T-helper 2 cell treated with Interferon-gamma antibody and Interleukin-4, amounts not matched to agents 100 ng/mL and 5 ng/mL, for 36 hours (primary cell): ENCODE measurements at places on chromosomes 12 and 14. TPM values are rescaled to one million over a fixed set of nuclear protein-coding genes. Genes with fewer than 3 reads are reported as not detected.

The TMEM117 gene
- 0.52 and 0.75 TPM in 2 replicates for total RNA-seq

The KRT83 gene
- not detected in 2 replicates for total RNA-seq

The HHIPL1 gene
- 0.02 TPM in 1 of 2 replicates, not detected in the other for total RNA-seq

The SDSL gene
- 0.57 and 0.89 TPM in 2 replicates for total RNA-seq

The KRT80 gene
- not detected in 2 replicates for total RNA-seq

The CMA1 gene
- not detected in 2 replicates for total RNA-seq

The SRRM4 gene
- total RNA-seq, result not detected in 2 replicates

The SMIM41 gene
- total RNA-seq, result not detected in 2 replicates

The OTOGL gene
- total RNA-seq, result not detected in 2 replicates

The PRKD1 gene
- total RNA-seq, result not detected in 2 replicates

The CCDC197 gene
- not detected in 2 replicates for total RNA-seq

The NR1H4 gene
- not detected in 2 replicates for total RNA-seq

The SPX gene
- total RNA-seq, result 0.52 and 1.1 TPM in 2 replicates

The NDRG2 gene
- 5.6 and 6.2 TPM in 2 replicates for total RNA-seq

The LBHD2 gene
- not detected in 2 replicates for total RNA-seq

The RHOJ gene
- total RNA-seq, result not detected in 2 replicates

The NGB gene
- not detected in 2 replicates for total RNA-seq

The GPRC5A gene
- 0.02 TPM in 1 of 2 replicates, not detected in the other for total RNA-seq

The RNF212B gene
- not detected in 2 replicates for total RNA-seq

The EMP1 gene
- total RNA-seq, result 6.3 TPM in 2 replicates

The COX6A1 gene
- total RNA-seq, result 280 and 287 TPM in 2 replicates

The OR4K5 gene
- total RNA-seq, result not detected in 2 replicates

The PLA2G1B gene
- not detected in 2 replicates for total RNA-seq

The ANKS1B gene
- 0.52 and 0.86 TPM in 2 replicates for total RNA-seq

The CTSG gene
- total RNA-seq, result 0.18 TPM in 1 of 2 replicates, not detected in the other

The TMPRSS12 gene
- total RNA-seq, result not detected in 2 replicates

The MYH7 gene
- not detected in 2 replicates for total RNA-seq

The IL23A gene
- 8.6 and 10.1 TPM in 2 replicates for total RNA-seq

The DCN gene
- not detected in 2 replicates for total RNA-seq

The AQP5 gene
- not detected in 2 replicates for total RNA-seq
